ENCODE measurements at places on chromosomes 1 and 21. TPM values are rescaled to one million over a fixed set of nuclear protein-coding genes. Genes with fewer than 3 reads are reported as not detected.

The PCAT6 gene
- 7.2 TPM for total RNA-seq

- DNase-seq = no peak
These were observed 63.4 kb upstream of the NEK2 start for GRCh38 chr1:211738691-211739301.

DNA sequence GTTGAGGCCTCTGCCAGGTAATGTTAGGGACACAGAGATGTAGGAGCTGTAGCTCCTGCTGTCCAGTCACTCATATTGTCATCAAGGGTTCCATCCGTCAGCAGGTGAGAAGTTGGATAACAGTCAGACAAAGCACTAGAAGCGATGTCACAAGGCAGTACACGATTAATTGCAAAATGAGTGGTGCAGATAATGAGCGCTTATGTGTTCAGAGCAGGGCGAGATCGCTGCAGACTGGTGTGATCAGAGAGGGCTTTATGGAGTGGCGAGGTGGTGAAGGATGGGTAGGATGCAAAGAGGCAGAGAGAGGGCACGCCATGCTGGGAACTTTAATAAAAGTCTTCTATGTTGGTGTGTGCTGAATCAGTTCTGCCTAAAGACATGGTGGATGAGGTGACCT, 8.8 kb downstream of the TMCC2 start:
- DNase-seq = no peak

GRCh38 chr1:91710261-91710660, 175.7 kb downstream of the TGFBR3 start:
- no peak for DNase-seq

GRCh38 chr1:208641579-208642280, 397.5 kb upstream of the PLXNA2 start:
- no peak for DNase-seq

DNA sequence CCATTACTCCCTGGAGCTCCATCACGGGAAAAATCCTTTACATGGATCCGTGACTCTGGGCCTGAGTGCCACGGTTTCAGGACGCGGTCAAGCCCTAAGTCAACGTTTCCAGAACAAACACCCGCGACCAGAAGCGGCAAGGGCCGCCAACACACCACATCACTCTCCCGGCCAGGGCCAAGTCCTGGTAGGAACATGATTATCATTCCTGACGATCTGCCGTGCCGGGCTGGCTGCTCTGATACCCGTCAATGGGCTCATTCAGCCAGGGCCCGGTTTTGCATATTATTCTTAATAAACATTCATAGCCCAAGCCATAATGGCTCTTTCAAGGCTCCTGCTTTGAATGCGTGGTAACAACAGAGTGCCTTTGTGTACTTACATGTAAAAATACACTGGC, 44.6 kb upstream of the SIM2 start:
- no peak for DNase-seq

DNA sequence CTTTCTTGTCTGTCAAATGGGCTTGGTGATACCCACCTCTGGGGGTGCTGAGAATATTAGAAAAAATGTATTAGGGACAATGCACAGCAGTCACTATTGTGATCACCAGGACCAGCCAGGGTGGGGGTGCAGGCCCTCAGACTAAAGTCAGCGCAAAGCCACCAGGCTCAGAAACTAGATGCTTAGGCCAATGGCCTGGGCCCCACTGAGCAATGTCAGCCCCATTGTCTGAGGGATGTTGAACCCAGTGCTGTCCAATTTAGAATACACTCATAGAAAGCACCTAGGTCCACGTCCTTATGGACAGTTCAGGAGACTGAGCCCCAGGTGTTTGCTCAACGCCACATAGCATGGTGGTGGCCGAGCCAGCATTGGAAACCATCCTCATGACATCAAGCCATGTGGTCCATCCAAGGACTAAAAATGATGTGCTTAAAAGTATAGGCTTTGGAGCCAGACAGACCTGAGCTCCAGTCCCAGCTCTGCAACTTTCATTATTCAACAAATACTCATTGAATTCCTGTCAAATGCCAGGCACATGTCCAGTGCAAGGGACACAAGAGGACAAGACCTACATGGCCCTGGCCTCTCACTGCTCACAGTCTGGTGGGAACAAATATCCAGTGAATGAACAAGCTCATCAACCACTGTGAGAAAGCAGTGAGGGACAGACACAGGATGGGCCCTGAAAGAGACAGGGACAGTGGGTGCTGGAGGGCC, 273.8 kb downstream of the MATN1 start:
- DNase-seq = no peak

GRCh38 chr1:236888903-236889302, 93.8 kb downstream of the MTR start:
- DNase-seq = no peak

Measured in GM23338 (cell line).